Smooth muscle cell of bladder (primary cell): ENCODE measurements at places on chromosomes 4 and X. TPM values are rescaled to one million over a fixed set of nuclear protein-coding genes. Genes with fewer than 3 reads are reported as not detected.

The NEIL3 gene
- total RNA-seq = 1.3 and 1.8 TPM in 2 replicates

The EGF gene
- total RNA-seq = 0.37 and 0.43 TPM in 2 replicates

The USP17L30 gene
- not detected in 2 replicates for total RNA-seq

The IBSP gene
- total RNA-seq = not detected in 2 replicates

The LDB2 gene
- 36.5 and 44.7 TPM in 2 replicates for total RNA-seq

The CT55 gene
- total RNA-seq = not detected in 2 replicates

The IL3RA gene
- 0.09 TPM in 1 of 2 replicates, not detected in the other for total RNA-seq

The GSX2 gene
- total RNA-seq = not detected in 2 replicates

The RBMXL3 gene
- total RNA-seq = not detected in 2 replicates

The RAI2 gene
- 0.14 and 0.92 TPM in 2 replicates for total RNA-seq
